ENCODE measurements at places on chromosomes 3 and 15. TPM values are rescaled to one million over a fixed set of nuclear protein-coding genes. Genes with fewer than 3 reads are reported as not detected.

The PRR20G gene
- not detected for total RNA-seq

The GATA2 gene
- total RNA-seq, result 0.64 TPM

The C3orf49 gene
- total RNA-seq, result not detected

The ERICH6 gene
- not detected for total RNA-seq

The CPNE9 gene
- total RNA-seq, result not detected

The SLC24A5 gene
- total RNA-seq, result not detected

The COL6A5 gene
- total RNA-seq, result not detected

The ADAMTS17 gene
- 34.7 TPM for total RNA-seq

The ITIH1 gene
- total RNA-seq, result 1,846 TPM

The PARP15 gene
- total RNA-seq, result 1.3 TPM

The SLC12A1 gene
- total RNA-seq, result not detected

GRCh38 chr3:142210608-142211007 is 14.8 kb downstream of the GK5 start:
- H3K27ac ChIP-seq, result no peak overlapping the region
- H3K4me1 ChIP-seq, result no peaks in the 10 kb centered on the region
- H3K27me3 ChIP-seq, result no peaks in the 10 kb centered on the region

- no peaks in the 10 kb centered on the region for H3K36me3 ChIP-seq
- H3K4me1 ChIP-seq, result no peaks in the 10 kb centered on the region
- no peak for DNase-seq
Measured at GRCh38 chr3:165868088-165868487, 30.9 kb upstream of the BCHE start.

DNA sequence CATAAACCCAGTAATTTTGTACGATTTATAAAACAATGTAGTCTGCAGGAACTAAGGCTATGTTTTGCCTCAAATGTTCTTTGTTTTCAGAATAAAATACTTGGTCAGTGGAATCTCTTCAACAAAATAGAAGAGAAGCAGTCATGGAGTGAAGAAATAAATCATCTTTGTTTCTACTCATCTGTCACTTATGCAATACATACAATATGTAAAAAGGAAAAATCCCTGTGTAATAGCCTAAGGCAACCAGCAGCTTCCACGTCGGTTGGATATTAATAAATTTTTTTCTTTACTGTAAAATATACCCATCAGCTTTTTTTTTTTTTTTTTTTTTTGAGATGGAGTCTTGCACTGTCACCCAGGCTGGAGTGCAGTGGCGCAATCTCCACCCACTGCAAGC is 5.2 kb upstream of the WDR5B start:
- no peaks in the 10 kb centered on the region for H3K4me1 ChIP-seq
- DNase-seq, result no peak
- no peak overlapping the region for H3K27ac ChIP-seq
- no peaks in the 10 kb centered on the region for H3K27me3 ChIP-seq

DNA sequence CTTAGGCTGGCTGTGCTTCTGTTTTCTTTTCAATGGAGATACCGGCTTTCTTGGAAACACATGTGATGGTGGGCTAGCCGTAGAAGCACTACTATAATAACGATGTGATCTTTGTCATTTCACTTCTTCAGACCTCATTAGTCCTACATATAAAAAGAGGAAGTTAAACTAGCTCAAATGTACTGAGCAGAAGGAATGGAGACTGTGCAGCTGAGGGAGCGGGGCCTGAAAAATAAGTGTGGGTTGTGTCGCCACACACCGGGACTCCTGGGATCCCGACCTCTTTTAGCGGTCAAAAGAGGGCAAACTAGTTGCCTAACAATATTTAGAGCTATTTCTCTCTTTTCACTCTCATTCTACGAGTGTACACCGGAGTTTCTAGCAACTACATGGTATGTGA is 1.0 kb upstream of the RNF7 start:
- no peak overlapping the region for H3K27ac ChIP-seq
- no peak overlapping the region for H3K4me3 ChIP-seq
- DNase-seq, result no peak
- no peaks in the 10 kb centered on the region for H3K36me3 ChIP-seq
- no peaks in the 10 kb centered on the region for H3K27me3 ChIP-seq

DNA sequence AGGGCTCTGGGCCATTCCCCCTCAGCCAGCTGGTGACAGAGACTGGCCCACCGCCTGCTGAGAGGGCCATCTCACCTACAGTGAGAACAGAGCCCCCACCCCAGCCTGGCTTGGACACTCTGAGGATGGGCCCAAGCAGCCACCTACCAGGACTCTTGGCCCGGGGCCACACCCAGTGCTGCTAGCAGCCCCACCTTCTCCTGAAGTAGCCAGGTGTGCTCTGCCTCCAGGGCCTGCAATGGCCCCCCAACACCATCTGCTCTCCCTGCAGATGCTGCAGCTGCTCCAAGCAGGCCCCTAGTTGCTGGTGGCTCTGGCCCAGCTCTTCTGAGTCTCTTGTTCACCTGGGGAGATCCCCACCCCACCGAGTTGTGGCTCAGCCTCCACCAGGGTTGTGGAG is 6.8 kb upstream of the CLK3 start:
- no peaks in the 10 kb centered on the region for H3K36me3 ChIP-seq
- DNase-seq, result no peak
- H3K27ac ChIP-seq, result no peak overlapping the region
- no peaks in the 10 kb centered on the region for H3K4me1 ChIP-seq
- H3K27me3 ChIP-seq, result no peaks in the 10 kb centered on the region

GRCh38 chr3:142912402-142913172 is 23.7 kb upstream of the PCOLCE2 start:
- H3K4me1 ChIP-seq, result no peaks in the 10 kb centered on the region
- H3K4me3 ChIP-seq, result no peak overlapping the region
- no peaks in the 10 kb centered on the region for H3K27me3 ChIP-seq
- no peak overlapping the region for H3K27ac ChIP-seq
- no peak for DNase-seq
- no peaks in the 10 kb centered on the region for H3K36me3 ChIP-seq

DNA sequence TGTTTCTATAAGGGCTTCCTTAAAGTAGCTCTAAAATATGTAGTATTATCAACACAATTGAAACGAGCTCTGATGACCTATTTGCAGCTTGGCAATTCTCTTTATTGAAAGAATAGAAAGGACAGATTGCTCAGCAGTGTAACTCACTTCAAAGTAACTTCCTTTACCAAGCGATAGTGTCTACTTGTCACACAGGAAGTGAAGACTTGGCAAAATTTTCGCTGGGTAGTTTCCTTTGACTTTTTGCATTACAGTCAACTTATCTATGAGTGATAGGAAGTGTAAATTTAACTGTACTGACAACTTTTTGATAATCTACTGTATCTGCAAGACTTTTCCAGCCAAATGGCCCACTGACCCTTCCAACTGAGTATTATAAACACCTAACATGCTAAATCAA is 22.8 kb downstream of the SLC9A9 start:
- H3K36me3 ChIP-seq, result no peaks in the 10 kb centered on the region
- H3K4me3 ChIP-seq, result no peak overlapping the region
- no peak overlapping the region for H3K27ac ChIP-seq
- no peaks in the 10 kb centered on the region for H3K27me3 ChIP-seq

DNA sequence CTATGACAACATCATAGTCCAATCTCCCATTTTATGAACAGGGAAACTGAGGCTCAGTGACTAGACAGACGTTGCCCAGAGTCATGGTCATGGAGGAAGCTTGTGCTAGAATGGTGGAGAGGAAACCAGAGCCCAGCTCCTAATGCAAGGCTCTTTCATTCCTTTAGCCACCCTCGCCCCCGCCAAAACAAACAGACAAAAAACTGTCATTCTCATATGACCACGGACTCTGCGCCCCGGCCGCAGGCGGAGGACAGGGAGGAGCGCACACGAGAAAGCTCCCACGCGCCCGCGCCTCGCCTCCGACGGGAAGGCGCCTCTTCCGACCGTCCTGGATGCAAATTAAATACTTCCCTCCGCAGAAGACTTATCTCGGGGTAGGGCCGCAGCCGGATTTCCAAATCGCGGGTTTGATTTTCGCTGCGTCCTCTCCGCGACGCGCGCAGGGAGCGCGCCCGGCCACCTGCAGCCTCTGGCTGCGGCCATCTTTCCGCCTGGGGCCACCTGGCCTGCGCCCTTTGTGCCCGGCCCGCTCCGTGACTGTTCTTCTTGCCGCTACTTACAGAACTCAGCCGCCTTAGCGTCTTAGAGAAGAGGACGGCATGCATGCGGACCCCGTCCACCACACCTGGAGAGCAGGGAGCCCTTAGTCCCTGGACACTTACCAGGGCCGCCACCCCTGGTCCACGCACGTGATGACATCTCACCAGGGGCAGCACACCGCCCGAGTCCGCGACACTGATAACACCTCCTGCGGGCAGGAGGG is 670 bp upstream of the ATP13A3 start:
- peak overlapping the region; percentile 93 for H3K27ac ChIP-seq
- peak overlapping the region; percentile 77 for H3K4me3 ChIP-seq
- no peaks in the 10 kb centered on the region for H3K27me3 ChIP-seq
- peaks cover 18% of the 10 kb centered on the region for H3K4me1 ChIP-seq

GRCh38 chr3:152392272-152392880 is 123.6 kb downstream of the MBNL1 start:
- no peak for DNase-seq
- H3K27me3 ChIP-seq, result no peaks in the 10 kb centered on the region
- H3K4me3 ChIP-seq, result no peak overlapping the region

DNA sequence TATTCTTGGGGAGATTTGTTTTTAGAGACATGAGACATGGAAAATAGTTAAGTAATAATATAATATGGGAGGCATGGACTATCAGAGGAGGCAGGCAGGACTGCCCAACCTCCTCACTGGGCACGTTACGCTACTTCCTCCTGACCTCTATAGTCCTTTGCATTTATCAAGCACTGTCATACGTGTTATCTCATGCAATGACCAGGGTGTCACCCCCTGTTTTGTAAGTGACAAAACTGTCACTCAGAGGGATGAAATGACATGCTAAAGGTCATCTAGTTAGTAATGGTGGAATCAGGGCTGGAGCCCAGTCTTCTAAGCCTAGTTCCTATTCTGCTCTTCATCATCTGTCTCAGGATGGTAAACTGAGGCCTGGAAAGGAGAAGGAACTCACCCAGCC is 66.7 kb downstream of the ST6GAL1 start:
- no peak for DNase-seq
- H3K27me3 ChIP-seq, result no peaks in the 10 kb centered on the region
- no peaks in the 10 kb centered on the region for H3K36me3 ChIP-seq

- H3K27me3 ChIP-seq, result no peaks in the 10 kb centered on the region
- no peaks in the 10 kb centered on the region for H3K36me3 ChIP-seq
- H3K4me1 ChIP-seq, result peaks cover 12% of the 10 kb centered on the region
- DNase-seq, result peak; percentile 97
- no peak overlapping the region for H3K27ac ChIP-seq
Measured at GRCh38 chr15:40549894-40550293, 14.9 kb downstream of the CCDC32 start.

DNA sequence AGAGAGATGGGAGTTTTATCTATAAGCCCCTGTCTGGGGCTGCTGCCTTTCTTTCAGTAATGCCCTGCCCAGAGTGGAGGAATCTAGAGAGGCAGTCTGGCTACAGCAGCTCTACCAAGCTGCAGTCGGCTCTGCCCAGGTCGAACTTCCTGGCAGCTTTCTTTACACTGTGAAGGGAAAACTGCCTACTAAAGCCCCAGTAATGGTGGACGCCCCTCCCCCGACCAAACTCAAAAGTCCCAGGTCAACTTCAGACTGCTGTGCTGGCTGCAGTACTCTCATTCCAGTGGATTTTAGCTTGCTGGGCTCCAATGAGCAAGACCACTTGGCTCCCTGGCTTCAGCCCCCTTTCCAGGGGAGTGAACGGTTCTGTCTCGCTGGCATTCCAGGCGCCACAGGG is 65.9 kb upstream of the RARB start:
- no peak for DNase-seq
- H3K36me3 ChIP-seq, result no peaks in the 10 kb centered on the region
- H3K4me3 ChIP-seq, result no peak overlapping the region

- H3K27ac ChIP-seq, result no peak overlapping the region
- no peaks in the 10 kb centered on the region for H3K4me1 ChIP-seq
- DNase-seq, result no peak
Measured at GRCh38 chr15:68500363-68501258, 68.6 kb upstream of the ITGA11 start.

GRCh38 chr15:78625606-78626280 is 4.9 kb upstream of the CHRNA3 start:
- DNase-seq, result no peak
- H3K27ac ChIP-seq, result no peak overlapping the region
- H3K4me1 ChIP-seq, result no peaks in the 10 kb centered on the region
- no peaks in the 10 kb centered on the region for H3K36me3 ChIP-seq

- H3K27me3 ChIP-seq, result no peaks in the 10 kb centered on the region
- no peaks in the 10 kb centered on the region for H3K4me1 ChIP-seq
- H3K27ac ChIP-seq, result no peak overlapping the region
- H3K4me3 ChIP-seq, result no peak overlapping the region
- no peak for DNase-seq
Measured at GRCh38 chr15:95988574-95988887, 342.0 kb upstream of the NR2F2 start.

DNA sequence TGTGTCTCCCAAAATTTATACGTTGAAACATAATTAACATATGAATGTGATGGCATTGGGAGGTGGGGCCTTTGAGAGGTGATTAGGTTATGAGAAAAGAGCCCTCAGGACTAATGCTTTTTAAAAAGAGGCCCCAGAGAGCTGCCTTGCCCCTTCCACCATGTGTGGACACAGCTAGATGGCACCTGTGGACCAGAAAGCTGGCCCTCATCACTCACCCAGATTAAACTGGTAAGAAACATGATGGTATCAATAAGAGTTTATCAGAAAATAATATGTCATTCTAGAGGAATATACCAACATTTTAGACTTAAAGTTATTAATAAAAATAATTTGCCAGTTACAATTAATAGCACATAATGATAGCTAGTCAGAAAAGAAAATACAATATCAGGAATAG is 25.2 kb upstream of the FAN1 start:
- H3K27ac ChIP-seq, result no peak overlapping the region
- no peak overlapping the region for H3K4me3 ChIP-seq
- H3K36me3 ChIP-seq, result no peaks in the 10 kb centered on the region
- no peaks in the 10 kb centered on the region for H3K27me3 ChIP-seq

DNA sequence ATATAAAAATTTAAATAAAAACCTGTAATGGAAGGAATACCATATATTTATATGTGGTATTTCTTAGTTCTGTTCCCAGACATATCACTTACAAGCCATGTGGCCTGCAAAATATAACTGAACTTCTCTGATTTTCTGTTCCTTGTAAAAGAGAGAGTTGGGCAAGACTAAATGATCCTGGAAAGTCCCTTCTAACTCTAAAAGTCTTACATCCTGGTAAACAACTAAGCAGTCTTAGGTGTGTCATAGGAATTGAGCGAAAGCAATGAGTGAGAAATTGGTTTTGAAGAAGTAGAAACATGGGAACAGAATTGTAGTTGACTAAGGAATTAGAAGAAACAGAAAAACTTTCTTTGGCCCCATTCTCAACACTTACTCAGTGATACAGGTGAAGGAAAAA is 25.3 kb upstream of the IL20RB start:
- no peak overlapping the region for H3K4me3 ChIP-seq
- DNase-seq, result no peak
- no peak overlapping the region for H3K27ac ChIP-seq
- no peaks in the 10 kb centered on the region for H3K27me3 ChIP-seq
- peaks cover 3% of the 10 kb centered on the region for H3K4me1 ChIP-seq

DNA sequence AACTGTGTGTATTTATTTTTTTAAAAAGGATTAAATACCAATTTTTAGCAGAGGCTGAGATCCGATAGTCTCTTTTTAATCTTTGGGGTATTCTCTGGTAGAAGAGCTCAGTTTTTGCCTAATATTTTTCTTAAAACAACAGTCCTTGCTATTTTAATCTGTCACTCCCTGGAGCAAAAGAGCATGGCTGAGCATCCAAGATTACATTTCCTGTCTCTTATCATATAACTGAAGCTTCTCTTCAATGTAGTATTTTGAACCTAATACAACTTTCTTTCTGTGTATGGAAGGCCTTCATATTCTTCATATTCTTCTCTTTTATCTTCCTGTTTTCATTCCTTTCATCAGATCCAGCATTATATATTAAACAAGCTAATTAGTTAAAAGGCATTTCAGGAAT is 293.7 kb downstream of the NSUN3 start:
- no peaks in the 10 kb centered on the region for H3K27me3 ChIP-seq
- no peaks in the 10 kb centered on the region for H3K4me1 ChIP-seq
- no peak for DNase-seq
- H3K27ac ChIP-seq, result no peak overlapping the region
- no peaks in the 10 kb centered on the region for H3K36me3 ChIP-seq

All from right lobe of liver (tissue), 6 donors.